ENCODE measurements at places on chromosomes 11 and 22.
A peak's percentile ranks its signal among the peaks of the same experiment; 100 is the strongest.

DNA sequence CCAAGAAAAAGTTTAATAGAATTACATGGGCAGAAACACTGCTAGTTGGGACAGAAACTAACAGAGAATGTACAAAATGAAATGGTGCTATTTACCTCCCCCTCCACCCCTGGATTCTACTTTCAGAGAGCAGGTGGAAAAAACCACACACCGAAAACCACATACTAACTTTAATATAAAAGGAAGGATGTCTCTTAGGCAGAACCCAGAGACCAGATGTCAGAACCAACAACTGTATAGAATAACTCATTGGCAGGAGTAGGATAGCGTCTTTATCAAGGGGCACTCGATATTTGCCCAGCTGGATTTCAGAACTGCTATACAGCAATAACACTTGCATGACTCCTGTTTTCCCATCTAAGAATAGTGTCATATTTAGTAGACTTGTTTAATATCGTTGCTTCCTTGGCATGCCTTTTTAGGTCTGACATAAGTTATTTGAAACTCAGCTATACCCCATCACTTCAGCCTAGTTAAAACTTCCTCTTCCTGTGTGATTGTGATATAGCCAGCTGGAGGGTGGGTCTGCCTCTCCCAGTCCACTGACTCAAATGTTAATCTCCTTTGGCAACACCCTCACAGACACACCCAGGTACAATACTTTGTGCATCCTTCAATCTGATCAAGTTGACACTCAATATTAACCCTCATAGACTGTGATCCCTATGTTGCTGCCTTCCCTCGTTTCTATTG lies 1.2 kb downstream of the SLC22A25 start:
- no peak for DNase-seq

- no peak for DNase-seq
Observed at GRCh38 chr11:59542142-59542810, 30.9 kb downstream of the OR4D9 start.

DNA sequence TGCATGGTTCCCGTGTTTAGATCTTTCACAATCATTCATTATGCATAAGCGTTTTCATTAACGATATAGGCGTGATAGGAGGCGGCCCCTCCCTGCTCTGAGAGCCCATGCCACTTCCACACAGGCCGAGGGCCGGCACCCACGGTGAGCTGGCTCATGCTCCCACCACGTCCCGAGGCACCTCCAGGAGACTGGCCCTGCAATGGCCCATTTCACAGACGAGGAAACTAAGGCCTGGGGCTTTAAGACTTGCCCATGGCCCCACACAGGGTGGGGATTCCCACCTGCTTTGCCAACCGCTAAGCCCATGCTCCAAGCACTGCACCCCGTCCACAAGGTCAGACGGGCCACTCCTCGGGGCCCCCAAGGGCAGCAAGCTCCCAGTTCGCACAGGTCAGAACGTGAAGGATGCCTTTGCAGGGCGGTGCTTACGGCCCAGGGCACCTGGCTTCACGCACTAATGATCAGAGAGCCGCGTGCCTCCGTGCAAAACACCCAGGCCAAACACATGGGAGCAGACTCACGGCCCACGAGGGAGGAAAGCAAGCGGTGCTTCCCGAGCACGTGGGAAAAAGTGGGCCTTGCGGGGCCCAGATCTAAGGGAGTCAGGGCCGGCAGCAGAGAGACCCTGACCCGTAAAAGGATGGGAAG lies 8.3 kb downstream of the OSBPL5 start:
- DNase-seq: no peak

DNA sequence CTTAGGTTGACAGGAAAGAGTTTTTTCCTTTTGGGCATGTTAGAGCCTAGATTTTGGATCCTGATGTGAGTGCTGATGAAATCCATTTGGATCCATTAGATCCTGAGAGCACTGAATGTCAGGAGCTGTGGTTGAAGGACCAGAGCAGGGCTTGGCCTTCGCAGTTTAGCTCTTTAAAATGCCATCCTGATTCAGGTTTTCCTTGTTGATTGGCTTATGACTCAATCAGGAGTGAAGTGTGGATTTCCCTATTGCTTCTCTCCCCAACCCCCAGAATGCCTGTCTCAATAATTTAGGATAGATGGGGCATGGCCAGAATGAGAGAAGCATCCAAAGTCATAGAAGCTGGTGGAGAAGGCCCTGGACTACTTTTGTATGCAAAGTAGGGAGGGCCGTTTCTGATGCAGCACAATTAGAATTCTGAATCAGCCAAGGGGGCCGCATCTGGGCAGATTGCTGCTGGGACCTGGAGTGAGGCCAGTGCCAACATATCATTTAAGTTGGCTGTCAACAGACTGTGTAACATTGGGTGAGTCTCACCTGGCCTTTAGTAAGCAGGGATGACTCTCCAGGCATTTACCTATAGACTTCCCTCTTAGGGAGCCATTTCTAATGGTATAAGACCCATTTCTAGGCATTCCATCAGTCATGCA lies 80.5 kb downstream of the TEAD1 start:
- no peak for DNase-seq

- no peak for DNase-seq
Observed at GRCh38 chr11:122711362-122711761, 55.8 kb downstream of the UBASH3B start.

DNA sequence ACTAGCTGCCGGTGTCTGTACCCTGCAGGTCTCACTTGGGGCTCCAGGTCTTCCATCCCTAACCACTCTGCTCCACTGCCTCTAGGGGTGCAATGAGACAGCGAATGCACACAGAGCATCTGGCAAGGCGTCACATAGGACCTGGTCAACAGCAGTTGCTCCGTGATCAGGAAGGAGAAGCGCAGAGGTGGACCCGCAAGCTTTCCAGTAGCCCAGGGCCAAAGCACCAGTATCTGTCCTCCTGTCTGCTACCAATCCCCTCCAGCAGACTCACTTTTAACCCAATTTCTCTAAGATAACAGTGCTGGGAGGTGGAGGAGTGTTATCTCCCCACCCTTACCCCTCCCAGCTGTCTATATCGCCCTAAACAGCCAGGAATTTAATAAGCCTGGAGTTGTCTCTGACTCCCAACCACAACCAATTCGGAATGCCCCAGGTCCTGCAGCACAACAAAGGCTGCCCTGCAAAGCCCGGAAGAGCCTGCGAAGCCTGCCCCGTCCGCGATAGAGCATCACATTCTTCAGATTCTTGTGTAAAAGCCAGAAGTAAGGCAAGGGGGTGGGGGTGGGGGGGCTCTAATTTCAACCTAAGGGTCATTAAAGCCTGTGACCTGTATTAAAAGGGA lies 19.3 kb downstream of the MYH9 start:
- no peak for DNase-seq

- DNase-seq: no peak
Observed at GRCh38 chr11:125331357-125332035, 164.6 kb downstream of the FEZ1 start.

- no peak for DNase-seq
Observed at GRCh38 chr11:58958500-58958899, 19.2 kb downstream of the GLYATL1 start.

DNA sequence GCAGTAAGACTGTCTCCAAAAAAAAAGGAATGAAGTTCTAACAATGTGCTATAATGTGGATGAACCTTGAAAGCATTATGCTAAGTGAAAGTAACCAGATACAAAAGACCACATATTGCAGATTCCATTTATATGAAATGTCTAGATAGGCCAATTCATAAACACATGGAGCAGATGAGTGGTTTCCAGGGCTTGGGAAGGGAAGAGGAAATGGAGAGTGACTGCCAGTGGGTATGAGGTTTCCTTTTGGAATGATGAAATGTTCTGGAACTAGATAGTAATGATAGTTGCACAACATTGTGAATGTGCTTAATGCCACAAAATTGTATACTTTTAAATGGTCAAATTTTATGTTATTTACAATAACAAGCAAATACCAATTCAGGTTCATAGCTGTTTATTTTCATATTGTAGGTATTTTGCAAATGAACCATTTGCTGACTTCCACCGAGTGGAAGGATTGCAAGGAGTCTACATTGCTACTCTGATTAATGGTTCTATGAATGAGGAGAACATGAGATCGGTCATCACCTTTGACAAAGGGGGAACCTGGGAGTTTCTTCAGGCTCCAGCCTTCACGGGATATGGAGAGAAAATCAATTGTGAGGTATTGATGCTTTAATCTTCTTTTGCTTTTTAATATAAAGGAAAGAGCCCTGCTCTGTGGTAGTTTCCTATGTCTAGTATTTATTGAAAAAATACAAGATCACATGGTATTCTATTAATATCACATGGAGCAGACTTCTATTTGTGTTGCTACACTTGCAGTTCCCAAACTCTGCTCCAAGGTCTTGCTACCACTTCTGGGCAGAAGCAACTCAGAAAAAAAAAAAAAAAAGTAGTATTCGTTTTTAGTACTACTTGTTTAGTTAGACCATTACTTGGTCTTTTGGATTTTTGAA lies 67.7 kb upstream of the SORL1-AS1 start:
- DNase-seq: no peak

DNA sequence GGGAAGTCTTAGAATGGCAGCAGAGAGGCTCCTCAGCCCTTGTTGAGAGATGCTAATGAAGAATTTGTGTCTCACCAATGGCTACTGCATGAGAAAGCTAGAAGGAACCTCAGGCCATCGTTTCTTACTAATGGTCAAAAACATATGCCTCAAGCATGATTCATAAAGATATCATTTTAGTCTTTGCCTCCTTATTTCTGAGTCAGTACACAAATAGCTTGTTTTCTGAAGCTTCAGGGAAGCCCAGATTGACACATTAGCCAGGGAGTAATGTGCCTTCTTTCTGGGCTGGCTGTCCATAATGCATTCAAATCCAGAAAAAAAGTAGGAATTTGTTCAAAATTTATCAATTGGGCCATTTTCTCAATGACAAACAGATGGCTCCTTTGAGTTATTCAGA lies 169.4 kb upstream of the ZBED5 start:
- DNase-seq: no peak

DNA sequence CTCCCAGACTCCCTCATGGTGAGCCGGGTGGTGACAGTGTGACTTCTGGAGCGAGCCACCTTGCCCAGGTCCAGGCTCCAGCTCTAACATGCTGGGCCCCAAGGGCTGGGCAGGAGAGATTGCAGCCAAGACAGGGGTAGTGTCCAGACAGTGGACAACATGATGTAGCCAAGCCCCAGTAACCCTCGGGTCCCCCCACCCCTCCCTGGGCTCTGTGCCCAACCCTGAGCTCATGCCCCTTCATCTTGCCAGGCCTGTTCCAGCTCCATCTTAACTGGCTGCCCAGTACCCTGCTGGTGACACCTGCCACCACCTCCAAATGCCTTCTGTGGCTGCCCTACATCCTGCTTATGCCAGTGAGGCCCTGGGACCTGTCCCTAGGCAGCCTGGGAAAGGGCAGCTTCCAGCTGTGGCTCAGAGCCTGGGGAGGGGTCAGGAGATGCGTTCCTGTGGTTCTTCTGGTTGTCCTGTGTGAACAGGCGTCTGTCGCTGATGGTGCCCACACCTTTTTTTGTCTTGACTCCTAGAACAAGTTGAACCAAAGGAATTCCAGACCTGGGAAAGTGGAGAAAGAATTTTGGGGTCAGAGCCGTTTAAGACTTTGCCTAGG lies 12.5 kb upstream of the SYT12 start:
- DNase-seq: no peak

GRCh38 chr11:130168105-130168504 lies 8.5 kb downstream of the ST14 start:
- DNase-seq: no peak

DNA sequence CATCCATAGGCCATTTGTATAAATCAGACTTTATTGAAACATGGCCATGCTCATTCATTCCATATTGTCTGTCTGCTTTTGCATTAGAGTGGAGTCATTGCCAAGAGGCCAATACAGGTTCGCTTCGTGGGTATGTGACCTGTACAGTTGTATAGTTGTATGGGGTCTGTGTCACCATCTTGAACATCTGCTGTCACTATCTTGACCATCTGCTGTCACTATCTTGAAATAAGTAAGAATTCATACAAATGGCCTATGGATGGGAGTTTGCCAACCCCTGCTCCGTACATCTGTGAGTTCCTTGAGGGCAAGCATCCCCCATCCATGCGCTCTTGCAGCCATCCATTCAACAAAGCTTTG lies 44.4 kb upstream of the ANO1 start:
- no peak for DNase-seq

GRCh38 chr11:123718469-123718868 lies 23.0 kb downstream of the ZNF202 start:
- no peak for DNase-seq

DNA sequence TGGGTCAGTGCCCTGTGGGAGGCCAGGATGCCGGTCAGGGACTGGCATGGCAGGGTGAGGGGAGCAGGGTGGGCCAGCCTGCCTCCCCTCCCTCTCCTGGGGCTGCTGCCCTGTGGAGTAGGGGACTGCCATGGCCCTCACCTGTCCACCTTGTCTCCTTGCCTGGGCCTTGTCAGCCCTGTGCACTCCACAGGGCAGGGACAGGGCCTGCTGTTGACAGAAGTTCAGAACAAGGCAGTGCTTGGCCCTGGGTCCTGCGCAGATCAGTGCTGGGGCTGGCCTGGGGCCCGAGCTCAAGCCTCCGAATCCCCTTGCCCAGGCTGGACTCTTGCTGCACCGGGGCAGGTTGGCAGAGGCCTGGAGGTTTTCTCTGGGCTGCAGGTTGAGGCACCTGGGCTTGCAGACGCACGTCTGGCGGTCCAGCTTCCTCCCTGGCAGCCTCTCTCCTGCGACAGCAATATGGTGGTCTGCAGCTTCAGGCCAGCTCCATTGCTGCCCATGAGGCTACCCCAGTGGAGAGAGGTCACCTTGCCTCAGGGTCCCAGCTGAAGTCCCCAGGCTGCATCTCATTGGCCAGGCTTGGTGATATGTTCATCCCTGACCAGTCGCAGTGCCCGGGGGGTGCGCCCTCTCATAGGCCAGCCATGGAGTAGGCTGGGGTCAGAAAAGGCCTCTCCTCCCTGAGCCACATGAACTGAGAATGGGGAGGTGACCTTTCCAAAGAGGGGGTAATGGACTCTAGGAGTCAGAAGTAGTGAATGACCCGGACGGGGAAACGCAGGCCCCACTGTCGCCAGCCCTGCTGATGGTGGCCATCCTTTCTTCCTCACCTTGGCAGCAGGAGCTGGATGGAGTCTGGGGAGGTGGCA lies 21.5 kb upstream of the CHKA start:
- no peak for DNase-seq

- no peak for DNase-seq
Observed at GRCh38 chr11:11263238-11264005, 89.6 kb downstream of the CSNK2A3 start.

- no peak for DNase-seq
Observed at GRCh38 chr11:62705413-62705812, 1.8 kb downstream of the BSCL2 start.

- peak; percentile 49 for DNase-seq
Observed at GRCh38 chr11:118615976-118616371, 8.6 kb downstream of the PHLDB1 start.

- DNase-seq: no peak
Observed at GRCh38 chr11:75930534-75930933, 115.5 kb downstream of the UVRAG start.

All from suprapubic skin (tissue), 4 donors.